ENCODE measurements at places on chromosomes 7 and 10.

- no peak for DNase-seq
Measured at GRCh38 chr10:52642208-52642607, 130.4 kb downstream of the MBL2 start.

GRCh38 chr7:150685219-150686029, at the start of gene GIMAP2:
Gene GIMAP2, plus strand, starts transcription at chr7:150685706. Its CDS starts 1,354 bp downstream, at chr7:150687060.
- DNase-seq: no peak

GRCh38 chr7:37431413-37431812, 17.3 kb downstream of the ELMO1 start:
- DNase-seq: no peak

DNA sequence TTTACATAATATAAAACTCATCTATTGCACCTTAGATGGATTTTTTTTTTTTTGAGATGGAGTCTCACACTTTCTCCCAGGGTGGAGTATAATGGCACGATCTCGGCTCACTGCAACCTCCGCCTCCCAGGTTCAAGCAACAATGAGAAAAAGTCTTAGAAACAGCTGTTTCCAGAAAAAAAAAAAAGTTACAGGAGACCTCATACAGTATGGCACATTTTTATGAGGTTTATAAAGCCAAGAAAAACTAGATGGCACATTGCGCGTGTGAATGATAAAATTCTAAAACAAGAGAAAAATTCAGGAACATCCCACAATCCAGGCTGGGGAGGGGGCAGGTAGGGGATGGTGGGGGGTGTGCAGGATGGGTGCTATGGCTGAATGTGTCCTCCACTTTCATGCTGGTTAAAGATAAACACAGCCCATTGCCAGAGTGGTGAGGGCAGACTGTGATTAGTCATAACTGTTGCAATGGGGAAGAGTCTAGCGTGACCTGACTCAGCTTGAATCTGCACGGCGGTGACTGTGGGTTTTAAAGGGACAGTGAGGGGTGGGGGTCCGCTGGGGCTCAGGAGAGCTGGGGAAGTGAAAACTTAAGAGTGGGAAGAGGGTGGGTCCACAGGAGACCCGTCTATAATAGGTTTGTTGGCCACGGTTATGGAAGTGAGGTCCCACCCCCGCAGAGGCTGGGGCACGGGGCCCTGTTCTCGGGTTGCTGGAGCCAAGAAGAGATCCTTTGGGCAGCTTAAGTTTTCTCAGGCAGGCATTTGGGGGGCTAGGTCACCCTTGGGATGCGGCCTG, 11.9 kb upstream of the LRRC27 start:
- peak; percentile 87 for DNase-seq

GRCh38 chr7:30750010-30750409, 1.9 kb upstream of the INMT start:
- DNase-seq: no peak

DNA sequence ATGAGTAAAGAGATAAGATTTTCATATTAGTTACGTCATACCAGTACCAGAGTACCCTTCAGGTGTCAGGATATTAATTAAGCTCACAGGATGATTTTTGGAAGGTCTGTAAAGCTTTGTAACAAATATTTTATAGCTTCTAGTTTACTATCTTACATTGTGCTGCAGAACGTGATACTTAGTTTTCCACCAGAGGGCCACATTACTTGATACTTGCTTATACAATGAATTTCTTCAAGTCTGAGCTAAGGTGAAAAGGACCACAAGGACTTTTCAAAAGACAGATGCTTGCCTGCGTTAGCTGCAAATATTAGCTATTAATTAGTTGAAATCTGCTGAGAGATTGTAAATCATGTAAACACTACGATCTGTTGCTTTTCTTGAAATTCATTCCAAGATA, 12.2 kb downstream of the FOXP2 start:
- peak; percentile 18 for DNase-seq

GRCh38 chr7:135512135-135512887, 2.4 kb upstream of the CNOT4 start:
- DNase-seq: no peak

Data from kidney glomerular epithelial cell (primary cell).